ENCODE measurements at places on chromosomes 1 and 21. TPM values are rescaled to one million over a fixed set of nuclear protein-coding genes. Genes with fewer than 3 reads are reported as not detected.

LHX8 gene
- not detected for total RNA-seq

GRCh38 chr1:5142389-5142788 is 488.0 kb downstream of the AJAP1 start:
- ATAC-seq: no peak

- ATAC-seq: peak; percentile 68
These were observed 1.5 kb downstream of the AJAP1 start for GRCh38 chr1:4655674-4656532.

- no peak for ATAC-seq
These were observed 6.9 kb downstream of the FOXJ3 start for GRCh38 chr1:42328047-42328625.

ZNF683 gene
- 0.47 TPM for total RNA-seq

GRCh38 chr1:91884459-91885212 is 1.3 kb downstream of the TGFBR3 start:
- peak; percentile 1 for ATAC-seq

TMEM82 gene
- not detected for total RNA-seq

DNA sequence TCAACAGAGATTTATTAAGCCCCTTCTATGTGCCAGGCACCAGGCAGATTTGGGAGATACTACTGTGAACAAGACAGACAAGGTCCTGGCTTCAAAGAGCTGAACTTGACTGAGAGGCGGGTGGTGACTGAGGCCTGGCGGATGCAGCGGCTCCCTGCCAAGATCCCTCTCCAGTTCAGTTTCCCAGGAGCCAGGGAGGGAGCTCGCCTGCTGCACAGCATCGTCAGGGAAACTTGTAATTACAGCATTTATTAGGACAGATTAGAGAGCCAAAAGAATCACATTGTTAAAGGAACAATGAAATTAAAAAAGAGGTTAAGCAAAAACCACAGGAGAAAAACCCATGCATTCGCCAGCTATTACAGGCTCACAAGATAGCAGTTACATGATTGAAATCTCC is 55.3 kb downstream of the ETS2 start:
- ATAC-seq: no peak

ABCG1 gene
- 0.91 TPM for total RNA-seq

CC2D1B gene
- total RNA-seq: 15.6 TPM

CHIA gene
- total RNA-seq: 0.10 TPM

UTP25 gene
- total RNA-seq: 10.5 TPM

- ATAC-seq: no peak
These were observed 172.7 kb upstream of the COA6 start for GRCh38 chr1:234200566-234200965.

GRCh38 chr1:183580281-183580682 is 10.0 kb downstream of the NCF2 start:
- ATAC-seq: no peak

KRTAP26-1 gene
- total RNA-seq: not detected

DNA sequence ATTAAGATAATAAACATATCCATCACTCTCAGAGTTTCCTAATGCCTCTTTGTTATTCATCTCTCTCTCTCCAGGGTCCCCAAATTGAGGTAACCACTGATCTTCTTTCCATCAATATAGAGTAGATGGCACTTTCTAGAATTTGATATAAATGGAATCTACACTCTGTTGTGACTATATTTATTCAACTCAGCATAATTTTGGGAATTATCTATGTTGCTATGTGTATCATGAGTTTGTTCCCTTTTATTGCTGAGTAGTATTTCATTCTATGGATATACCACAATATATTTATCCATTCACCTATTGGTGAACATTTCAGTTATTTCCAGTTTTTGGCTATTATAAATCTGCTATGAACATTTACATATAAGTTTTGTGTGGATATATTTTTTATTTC is 230.7 kb downstream of the HLX start:
- ATAC-seq: no peak

DNA sequence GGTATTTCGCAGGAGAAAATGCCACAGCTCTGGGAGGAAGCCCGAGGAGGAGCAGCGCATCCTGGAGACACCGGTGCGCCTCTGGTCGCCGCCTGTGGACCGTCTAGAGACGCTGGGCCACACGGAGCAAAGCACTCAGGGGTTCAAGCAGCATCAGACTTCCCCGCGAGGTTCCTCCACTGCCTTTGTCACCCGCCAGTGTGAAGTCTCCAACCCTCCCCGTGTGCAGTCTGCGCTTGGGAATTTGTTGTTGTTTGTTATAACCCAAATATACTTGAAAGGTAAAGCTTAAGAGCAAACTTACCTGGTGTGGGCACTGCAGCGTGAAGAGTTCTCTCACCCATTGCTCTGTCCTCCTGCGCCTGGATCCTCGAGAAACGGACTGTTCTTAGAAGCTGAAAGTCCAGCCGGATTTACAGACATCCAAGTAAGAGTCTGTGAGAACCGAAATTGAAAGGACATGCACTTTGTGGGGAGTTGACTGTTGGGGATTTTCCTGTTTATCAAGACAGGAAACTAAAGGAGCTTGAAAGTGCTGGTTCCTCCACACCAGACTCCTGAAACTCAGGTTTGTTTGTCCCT is at the start of gene GBP4:
TSS of gene GBP4 (minus strand) at position 452 of the 582 bp plus-strand sequence. CDS start at position 344, 108 bp downstream.
- no peak for ATAC-seq

- ATAC-seq: no peak
These were observed 57.8 kb downstream of the EDARADD start for GRCh38 chr1:236451796-236452373.

DNA sequence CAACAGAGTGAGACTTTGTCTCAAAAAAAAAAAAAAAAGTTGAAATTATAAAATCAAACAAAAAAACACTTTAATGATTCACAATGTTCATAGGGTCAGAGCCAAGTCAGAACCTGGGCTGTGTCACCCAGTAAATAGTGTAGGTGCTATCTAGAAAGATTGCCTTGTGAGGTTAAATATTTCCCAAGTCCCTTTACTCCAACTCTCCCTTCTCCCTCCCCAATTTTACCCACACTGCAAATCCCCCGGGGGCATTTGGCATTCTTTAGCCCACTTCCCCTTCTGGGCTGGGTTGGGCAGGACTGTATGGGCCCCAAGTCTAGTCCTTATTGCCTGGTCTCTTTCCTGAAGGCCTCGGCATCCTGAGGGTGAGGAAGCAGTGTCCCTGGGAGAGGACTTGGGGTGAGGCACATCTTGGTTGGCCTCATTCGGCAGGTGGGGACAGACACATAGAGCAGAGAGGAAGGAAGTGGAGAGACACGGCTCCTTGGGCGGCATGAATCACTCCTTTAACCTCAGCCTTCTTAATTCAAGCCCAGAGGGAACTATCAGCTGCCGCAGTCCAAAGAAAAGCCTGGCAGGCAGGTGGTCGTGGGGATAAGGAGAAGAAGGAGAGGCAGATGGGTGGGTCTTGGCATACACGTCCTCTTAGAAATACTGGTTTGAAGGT is 8.2 kb downstream of the ADORA1 start:
- ATAC-seq: no peak

DNA sequence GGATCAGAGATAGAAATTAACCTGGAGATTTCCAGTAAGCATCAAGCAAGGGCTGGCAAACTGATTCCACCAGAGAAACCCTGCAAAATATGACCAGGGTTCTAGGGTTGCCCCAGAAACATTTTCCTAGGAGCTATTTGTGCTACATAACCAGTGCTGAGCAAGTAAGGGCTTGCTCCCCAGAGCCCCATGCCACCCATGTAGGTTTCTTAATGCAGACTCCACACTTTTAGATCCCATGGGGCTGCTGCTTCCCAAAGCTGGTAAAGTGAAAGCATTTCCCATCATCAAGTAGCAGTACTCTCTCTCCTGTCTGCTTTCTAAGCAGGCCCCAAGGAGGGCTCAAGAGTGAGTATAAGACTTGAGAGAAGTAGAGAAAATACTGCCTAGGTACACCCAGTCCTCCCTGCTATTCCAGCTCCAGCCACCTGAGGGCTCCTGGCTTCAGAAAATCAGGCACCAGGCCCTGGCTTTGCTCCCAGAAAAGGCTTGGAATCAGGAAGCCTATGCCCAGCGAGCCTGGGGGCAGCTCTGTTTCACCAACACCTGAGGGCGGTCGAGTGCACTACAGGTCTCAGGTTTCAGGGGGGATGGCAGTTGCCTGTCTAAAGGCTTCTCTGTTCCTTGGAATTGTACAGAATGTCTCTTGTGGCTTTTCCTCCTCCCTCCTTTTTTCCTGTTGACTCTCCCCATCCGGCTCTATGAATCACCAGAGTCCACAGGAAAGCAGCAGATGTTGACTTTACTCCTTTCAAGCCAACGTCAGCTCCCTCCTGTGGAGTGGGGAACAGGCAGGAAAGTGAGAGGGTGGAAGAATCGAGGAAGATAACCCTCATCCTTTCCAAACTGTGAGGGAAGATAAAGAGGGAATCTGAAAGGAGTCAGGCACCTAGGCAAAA is 6.2 kb upstream of the ANKRD35 start:
- ATAC-seq: peak; percentile 100

DNA sequence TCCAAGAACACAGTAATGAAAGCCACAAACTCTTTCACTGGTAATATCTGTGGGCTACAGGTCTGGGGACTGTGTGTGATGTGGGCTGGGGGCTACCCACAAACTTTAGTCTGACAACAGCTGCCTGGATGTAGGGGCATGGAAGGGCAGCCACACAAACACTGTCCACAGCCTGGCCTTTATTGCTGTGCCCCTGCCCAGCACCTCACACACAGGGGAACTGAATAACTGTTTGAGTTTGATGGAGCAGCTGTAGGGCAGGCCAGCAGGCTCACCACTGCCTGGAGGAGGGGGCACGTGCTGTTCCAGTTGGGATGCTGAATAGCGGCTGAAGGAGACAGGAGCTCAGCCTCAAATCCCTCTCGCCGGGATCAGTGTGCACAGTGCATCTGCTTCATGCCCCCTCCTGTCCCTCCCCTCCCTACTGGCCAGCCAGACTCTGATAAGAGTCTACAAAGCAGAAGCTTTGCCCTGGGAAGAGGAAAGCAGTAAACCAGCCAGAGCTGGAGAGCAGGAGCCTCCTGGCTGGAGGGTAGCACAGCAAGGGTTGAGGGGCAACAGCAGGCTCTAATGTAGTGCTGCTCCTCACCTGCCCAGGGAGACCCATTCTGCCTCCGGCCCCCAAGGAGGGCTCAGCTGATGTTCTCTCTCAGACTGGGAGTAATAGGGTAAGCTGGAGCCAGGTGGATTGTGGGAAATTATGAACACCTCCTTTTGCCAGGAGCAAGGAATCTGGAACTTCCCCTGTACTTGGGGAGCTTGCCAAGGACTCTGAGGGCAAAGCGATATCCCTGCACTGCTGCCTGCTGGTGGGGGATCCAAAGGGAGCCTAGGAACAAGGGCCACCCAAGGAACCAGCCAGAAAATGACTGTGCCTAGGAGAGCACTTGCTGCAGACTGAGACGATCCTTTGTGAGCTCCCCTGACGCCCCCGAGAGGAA is 70.2 kb upstream of the GOLT1A start:
- ATAC-seq: no peak

ARHGEF16 gene
- 6.2 TPM for total RNA-seq

DNA sequence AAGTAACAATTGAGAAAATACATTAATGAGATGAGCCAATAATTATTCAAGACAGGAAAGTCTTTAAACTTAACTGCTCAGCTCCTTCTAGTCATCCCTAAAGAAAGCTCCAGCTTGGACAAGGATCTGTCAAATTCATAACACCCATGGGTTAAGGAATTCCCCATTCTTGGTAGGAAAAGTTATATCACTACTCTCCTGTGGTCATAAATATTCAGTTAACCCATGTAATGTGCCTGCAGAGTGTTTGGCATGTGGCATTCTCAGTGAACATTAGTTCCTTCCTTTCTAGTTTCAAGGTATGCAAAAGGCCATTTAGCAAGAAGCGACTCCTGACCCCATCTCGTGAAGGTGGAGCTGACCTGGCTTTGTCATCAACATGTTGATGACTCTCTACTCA is 76.7 kb upstream of the VCAM1 start:
- no peak for ATAC-seq

DNA sequence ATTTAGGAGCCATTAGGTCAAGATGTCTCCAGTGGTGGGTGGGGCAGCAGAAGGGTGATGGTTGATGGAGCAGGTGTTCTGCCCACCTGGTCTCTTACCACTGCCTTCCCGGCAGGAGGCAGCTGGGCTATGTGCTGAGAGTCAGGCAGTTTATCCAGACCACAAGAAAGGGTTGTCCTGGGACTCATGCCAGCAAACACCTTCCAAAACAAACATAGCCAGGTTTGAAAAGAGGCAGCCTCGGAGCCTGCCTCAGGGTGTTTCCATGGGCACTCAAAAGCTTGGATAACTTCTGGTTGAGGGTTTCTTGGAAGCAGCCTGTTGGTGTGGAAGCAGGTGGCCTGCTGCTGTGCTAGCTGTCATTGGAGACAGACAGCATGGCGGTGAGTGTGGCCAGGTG is 187.2 kb downstream of the PCP4 start:
- no peak for ATAC-seq

GRCh38 chr1:33009561-33009960 is 27.1 kb downstream of the AK2 start:
- ATAC-seq: no peak

DNA sequence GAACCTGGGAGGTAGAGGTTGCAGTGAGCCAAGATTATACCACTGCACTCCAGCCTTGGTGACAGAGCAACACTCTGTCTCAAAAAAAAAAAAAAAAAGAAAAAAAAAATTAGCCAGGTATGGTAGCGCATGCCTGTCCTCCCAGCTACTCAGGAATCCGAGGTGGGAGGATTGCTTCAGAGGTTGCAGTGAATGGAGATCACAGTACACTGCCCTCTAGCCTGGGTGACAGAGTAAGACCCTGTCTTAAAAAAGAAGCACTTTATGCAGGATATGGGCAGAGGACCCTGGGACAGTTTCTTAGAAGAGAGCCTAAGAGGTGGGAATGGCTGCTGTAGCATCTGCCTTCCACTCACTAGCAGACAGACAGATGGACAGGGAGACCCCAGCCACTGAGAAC is 23.0 kb downstream of the IQGAP3 start:
- ATAC-seq: peak; percentile 3

DNA sequence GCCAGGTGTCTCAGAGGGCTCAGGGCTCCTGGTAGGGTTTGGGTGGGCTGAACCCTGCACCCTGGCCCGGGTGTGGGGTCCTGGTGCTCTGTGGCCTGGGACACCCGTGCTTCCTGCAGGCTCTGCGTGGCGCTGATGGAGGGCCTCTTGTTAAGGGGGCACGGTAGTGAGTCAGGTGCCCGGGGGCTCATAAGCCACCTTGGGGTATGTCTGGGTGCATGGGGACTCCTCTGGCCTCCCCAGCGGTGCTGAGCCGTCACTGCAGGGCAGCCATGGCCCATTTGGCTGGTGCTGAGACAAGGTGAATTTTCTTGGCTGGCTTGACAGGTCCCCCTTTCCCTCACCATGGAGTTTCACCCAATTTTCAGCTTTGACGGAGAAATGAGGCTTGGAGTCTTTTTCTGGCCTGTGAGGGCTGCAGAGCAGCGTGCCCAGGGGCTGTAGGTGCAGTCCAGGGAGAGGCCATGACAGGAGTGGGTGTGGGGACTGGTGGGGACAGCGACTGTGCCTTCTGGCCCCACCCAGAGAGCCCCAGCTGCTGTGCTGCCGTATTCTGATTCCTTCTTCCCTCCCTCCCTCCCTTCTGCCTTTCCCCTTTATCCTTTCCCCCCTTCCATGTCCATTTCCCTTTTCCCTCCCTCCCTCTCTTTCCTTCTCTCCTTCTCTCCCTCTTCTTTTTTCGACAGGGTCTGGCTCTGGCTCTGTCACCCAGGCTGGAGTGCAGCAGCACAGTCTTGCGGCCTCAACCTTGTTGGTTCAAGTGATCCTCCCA is 40.4 kb downstream of the SKI start:
- ATAC-seq: no peak

- ATAC-seq: no peak
These were observed 13.9 kb downstream of the HYI start for GRCh38 chr1:43439781-43440180.
